ENCODE measurements at places on chromosomes 5 and 9.

DNA sequence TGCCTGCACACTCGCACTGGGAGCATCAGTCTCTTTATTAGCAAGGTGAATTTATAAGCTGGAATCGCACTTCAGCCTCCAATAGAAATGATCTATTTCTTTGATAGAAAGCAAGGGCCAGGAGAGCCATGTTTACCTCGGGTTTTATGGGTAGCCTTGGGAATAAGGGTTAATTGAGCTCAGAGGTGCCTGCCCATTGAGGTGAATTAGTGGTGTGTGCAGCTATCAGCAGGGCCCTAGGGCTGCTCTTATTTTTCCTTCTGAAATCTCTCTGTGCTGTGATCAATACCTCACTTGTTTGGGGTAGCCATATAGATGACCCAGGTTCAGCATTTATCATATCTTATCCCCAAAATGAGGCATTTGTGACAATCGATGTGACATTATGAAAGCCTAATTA, 297.8 kb downstream of the EBF1 start:
- DNase-seq: no peak

GRCh38 chr9:75088646-75089372, 495 bp downstream of the OSTF1 start:
- DNase-seq: peak; percentile 23

- DNase-seq: no peak
Observed at GRCh38 chr5:98593418-98593817, 180.0 kb upstream of the RGMB start.

- no peak for DNase-seq
Observed at GRCh38 chr5:137734962-137735554, 831 bp downstream of the KLHL3 start.

GRCh38 chr5:111268300-111268699, 44.1 kb downstream of the CAMK4 start:
- no peak for DNase-seq

GRCh38 chr5:31477516-31477915, 54.4 kb downstream of the DROSHA start:
- DNase-seq: no peak

- no peak for DNase-seq
Observed at GRCh38 chr9:92369075-92369474, 35.3 kb downstream of the OGN start.

DNA sequence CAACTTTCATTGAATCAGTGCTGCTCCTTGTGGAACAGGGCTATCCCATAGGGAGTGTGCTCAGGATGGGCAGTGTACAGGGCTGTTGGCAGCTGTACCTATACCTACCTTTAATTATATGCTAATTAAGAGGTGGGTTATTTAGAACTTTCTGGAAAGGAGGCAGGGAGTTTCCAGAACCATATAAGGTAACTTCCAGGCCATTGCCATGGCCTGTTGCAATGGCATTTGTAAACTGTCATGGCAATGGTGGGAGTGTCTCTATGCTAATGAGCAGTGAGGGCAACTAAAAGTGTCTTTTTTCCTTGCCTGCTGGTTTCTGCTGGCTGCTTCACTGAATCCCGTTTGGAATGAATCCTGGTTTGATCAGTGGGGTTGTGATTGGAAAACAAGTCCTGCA, 2.3 kb upstream of the ARHGAP26 start:
- DNase-seq: no peak

DNA sequence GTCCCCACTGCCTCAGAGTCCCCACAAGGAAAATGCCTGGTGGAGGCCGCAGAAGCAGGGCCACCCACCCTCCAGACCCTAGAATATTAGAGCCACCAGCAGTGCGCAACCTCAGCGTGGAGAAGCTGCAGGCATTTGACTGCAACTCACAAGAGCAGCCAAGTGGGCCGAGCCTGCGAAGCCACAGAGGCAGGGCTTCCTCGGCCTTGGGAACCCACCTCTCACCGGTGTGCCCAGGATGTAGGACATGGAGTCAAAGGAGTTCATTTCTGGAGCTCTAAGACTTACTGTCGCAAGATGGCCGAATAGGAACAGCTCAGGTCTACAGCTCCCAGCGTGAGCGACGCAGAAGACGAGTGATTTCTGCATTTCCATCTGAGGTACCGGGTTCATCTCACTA, 397.9 kb upstream of the PIK3R1 start:
- DNase-seq: no peak

DNA sequence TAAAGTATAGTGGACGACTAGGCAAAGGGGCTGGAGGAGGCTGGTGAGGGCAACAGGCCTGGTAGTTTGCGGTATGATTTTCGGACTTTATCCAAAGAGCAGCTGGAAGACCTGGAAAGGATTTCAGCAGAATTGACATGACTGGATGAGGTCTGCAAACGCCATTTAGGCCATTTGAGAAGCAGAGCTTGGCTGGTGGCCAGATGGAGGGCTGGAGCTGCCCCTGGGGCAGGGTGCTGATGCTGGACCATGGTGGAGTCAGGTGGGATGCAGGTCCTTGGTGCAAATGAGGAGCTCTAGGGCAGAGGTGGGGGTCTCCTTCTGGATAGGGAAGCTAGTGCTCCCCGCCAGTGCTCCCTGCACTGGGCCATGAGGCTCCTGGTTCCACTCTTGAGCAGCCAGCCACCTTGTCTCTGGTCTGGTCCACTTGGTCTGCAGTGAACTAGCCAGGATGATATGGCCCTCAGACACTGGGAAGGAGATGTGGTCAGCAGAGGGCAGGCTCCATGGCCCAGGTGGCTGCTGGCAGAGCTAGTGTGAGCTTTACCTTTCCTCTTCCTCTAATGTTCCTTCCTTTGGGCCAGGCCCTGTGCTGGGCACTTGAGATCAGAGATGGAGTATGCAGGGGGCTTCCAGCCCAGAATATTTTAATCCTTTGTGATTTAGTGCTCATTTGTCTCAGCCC, 31.4 kb downstream of the COL27A1 start:
- no peak for DNase-seq

GRCh38 chr5:56814963-56815657, at the start of gene MAP3K1:
Gene MAP3K1 (plus strand): TSS chr5:56815549. CDS start chr5:56815574, 25 bp downstream.
- DNase-seq: peak; percentile 68

DNA sequence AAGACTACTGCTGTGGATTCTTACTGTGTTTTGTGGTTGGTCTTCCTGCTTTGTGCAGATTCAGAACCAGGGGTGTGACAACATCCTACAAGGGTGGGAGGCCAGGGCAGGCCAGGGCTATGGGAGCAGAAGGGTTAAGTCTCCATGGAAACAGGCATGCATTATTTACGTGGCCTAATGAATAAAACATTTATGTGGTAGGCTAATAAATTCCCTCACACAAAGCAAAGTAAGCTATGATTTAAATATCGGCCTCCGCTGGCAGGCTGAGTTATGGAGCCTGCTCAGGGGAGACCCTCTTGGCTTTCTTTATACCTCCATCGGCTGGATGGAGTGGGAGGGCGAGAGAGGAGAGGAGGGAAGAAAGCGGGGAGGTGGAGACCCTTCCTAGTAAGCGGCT, 230.3 kb upstream of the MVB12B start:
- no peak for DNase-seq

DNA sequence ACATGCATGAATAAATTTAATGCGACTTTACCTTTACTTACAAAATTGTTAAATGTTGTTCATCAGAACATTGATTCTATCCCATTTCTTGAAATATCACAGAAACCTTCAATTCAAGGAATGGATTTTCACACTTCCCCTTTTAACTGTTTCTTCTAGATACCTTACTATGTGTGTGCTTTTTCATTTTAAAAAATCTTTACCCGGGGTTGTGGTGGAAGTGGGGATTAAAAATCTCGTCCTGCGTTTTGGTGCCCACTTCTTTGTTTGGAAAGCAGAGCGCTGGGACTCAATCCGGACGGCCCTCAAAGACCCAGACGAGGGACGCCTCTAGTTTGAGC, 5.8 kb upstream of the MEF2C start:
- DNase-seq: no peak

DNA sequence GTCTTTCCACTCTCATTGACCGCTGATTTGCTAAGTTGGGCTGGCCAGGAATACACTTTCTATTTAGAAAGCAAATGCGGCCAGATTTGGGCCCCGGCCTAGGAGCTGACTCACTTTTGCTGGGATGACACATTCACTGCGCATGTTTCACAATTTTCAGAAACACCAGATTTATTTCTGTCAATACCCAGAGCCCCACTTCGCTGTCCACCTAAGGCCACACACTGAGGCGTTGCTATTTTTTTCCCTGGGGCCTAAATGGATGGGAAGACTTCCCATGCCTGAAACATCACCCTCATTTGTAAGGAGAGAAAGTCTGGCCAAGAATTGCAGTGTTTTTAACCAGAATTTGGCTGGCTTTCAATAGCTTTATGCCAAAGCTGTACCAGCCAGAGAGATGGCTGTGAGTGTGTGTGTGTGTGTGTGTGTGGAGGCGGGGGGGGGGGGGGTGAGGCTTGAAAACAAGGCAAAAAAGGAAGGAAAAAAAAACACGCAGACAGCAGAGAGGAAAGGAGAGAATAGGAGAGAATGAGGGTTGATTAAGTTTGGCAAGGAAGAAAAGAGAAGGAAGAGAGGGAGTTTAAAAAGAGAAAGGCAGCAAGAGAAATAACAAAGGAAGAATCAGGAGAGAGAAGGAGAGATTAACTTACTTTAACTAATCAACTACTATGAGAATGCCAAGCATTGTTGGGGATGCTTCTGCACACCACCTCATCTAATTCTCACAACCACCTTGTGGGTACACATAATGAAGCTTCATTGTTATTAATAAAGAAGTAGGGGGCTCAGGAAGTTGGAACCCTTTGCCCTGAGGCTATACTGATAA, 261.4 kb upstream of the KLF4 start:
- DNase-seq: no peak

GRCh38 chr9:22469928-22470544, 23.4 kb downstream of the DMRTA1 start:
- no peak for DNase-seq

- DNase-seq: no peak
Observed at GRCh38 chr5:32507738-32508434, 63.3 kb upstream of the ZFR start.

GRCh38 chr9:16869882-16870595, 431 bp downstream of the BNC2 start:
- DNase-seq: no peak

- DNase-seq: no peak
Observed at GRCh38 chr5:113081881-113082546, 105.4 kb downstream of the DCP2 start.

GRCh38 chr9:32456564-32456963, 69.4 kb downstream of the RIGI start:
- DNase-seq: no peak

GRCh38 chr9:12463641-12464040, 229.5 kb upstream of the TYRP1 start:
- DNase-seq: no peak

DNA sequence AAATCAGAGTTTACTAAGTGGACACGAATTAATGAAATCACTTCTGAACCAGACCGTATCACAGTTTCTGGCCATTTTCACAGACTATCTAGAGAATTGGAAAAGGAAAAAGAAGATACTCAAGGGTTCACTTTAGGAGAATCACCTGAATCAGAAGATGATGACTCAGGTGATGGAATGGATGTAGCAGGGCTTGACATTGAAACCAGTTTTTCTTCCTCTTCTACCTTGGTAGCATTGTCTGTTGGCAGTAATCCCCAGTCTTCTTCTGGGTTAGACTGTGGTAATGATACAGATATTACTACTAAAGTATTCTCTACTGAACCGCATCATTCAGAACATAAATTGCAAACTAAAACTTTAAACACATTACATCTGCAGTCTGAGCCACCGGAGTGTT, 38.5 kb downstream of the ICE1 start:
- no peak for DNase-seq

- DNase-seq: no peak
Observed at GRCh38 chr5:88159591-88159990, 109.1 kb downstream of the TMEM161B start.

DNA sequence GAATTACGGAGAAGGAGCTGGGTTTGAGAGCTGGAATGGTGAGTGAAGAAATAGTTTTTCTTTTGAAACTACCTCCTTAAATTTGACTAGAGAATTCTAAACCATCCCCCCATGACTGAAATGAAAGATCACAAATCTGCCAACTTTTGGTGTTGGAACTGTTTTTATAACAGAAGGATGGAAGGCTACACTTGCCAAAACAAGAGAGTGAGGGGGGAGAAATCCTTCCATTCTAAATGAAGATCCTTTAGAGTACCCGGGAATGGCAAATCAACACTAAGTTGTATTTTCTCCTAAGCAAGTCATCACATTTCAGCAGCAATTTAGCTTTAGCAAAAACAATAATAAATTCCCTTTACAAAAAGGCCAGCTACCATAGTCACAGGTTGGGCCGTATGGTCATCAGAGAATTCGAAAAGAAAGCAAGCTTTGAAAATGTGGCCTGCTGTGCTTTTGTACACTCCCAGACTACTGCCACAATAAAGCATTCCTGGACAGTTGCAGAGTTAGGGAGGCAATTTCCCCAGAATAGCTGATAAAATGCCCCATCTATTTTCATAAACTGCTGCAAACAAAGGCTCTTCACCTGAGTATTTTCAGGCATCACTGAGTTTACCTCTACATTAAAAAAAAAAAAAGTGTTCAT, 25.0 kb upstream of the FREM1 start:
- no peak for DNase-seq

DNA sequence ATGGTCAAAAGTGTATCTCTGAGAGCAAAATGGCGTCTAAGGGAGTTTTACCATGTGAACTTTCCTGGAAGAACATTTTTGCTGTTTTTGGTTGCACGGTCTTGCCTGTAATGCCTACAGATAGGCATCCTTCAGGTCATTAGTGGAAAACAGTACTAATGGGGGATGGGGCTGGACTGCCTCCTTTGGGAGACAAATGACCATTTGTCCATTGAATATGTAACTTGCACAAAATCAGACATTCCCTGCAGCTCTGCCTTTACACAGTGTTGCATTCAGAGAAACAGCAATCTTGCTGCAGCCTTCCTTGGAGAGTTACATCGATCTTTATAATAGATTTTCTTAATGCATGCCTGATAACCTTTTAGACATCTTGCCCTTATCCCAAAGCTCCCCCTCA, 138.5 kb upstream of the EGFLAM start:
- no peak for DNase-seq

GRCh38 chr5:71937921-71938698, 169.2 kb upstream of the MAP1B start:
- DNase-seq: no peak

DNA sequence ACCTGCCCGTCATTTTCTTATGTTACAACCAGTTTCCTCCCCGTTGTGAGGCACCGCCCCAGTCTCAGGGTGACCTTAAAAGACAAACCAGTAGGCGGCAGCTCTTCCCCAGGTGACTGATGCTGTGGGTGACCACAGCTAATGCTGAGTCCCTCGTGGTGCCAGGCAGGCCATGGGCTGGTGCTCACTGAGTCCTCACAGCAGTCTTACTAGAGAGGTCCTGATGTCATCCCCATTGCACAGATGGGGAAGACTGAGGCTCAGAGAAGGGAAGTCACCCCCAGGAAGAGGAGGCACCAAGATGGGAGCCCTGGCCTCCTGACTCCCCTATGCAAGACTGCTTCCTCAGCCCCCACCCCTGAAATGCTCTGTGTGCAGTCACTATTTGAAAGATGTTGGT, 978 bp downstream of the CFAP157 start:
- no peak for DNase-seq

- no peak for DNase-seq
Observed at GRCh38 chr5:161314033-161314432, 232.5 kb downstream of the GABRB2 start.
